ENCODE measurements at places on chromosomes 4 and X.
A peak's percentile ranks its signal among the peaks of the same experiment; 100 is the strongest.

- no peak for DNase-seq
Measured at GRCh38 chr4:124199755-124200154, 512.8 kb downstream of the ANKRD50 start.

DNA sequence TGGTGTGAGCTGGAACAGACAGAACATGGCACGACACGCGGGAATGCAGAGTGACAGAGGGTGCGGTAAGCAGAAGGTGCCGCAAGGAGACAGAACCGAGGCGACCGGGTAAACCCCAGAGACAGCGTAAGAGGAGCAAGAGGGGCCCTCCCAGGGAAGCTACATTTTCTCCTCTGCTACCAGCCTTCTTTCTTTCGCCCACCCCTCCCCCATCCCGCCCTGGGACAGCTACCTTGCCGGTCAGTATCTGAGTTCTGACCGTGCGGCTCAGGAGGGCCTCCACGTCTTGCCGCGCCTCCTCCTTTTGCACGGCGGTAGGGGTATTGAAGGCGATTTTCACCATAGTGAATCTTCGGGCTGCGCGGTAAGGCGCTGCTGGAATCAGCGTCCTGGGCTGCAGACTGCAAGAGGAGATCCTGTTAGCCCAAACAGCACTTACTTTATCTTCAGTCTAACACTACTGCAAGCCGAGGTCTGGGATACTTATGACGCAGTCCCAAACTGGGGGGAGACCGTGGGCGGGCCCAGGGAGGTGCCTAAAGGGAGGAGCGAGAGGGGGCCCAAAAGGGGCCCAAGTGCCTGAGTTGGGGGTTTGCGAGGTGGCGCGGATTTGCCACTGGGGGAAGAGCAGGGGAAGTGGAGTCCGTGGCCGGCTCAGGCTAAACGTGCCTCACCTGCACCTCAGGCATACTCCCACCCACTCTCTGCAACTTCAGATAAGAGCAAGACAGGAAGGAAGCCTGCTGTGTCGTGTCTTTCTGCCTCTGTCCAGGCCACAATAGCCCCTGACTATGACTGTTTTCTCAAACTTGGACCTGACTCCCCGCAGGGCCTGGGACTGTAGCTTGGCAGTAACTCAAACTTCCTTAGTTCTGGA, at the start of gene ITM2A:
ITM2A (minus strand) TSS at position 462 of the 877 bp plus-strand sequence; CDS start at position 343, 119 bp downstream.
- peak; percentile 22 for DNase-seq

GRCh38 chrX:10741550-10741949, 121.2 kb upstream of the MID1 start:
- no peak for DNase-seq

DNA sequence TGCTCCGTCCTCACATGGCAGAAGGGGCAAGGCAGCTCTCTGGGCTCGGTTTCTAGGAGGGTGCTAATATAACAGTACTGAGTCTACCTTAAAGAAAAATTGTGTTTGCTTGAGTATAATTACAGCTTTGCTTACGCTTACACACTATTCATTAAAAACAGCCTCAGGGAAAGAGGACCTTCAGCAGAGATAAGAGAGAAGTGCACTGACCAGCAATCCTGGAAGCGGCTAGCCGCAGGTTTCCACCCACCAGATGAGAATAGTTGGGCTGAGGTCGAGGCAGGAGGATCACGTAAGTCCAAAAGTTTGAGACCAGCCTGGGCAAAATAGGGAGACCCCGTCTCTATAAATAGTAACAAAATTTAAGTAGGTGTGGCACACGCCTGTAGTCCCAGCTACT, 15.2 kb upstream of the MRFAP1 start:
- no peak for DNase-seq

- no peak for DNase-seq
Measured at GRCh38 chr4:55733932-55734331, 85.7 kb upstream of the EXOC1L start.

GRCh38 chr4:69497886-69498395, 2.2 kb upstream of the UGT2B4 start:
- no peak for DNase-seq

DNA sequence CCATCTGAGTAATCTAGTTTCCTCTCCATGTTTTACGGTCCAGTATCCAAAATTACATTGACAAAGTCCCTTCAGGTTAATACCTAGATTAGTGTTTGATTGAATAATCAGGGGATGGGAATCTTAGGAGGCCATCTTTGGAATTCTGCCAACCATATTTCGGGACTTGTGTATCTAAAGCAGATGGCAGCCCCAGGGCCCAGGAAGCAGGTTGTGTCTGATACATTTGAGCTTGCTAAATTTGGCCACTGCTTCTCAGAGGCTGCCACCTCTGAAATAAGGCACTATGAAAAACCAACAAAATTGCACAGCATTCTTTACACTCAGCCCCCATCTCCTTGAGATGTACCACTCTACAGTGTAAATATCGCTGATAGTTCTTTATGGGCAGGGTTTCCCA, 102.1 kb downstream of the ASB9 start:
- DNase-seq: no peak

All from activated CD8-positive, alpha-beta memory T cell treated with anti-CD3 and anti-CD28 coated beads for 1 hour (primary cell).